ENCODE measurements at places on chromosomes 11 and 22.

DNA sequence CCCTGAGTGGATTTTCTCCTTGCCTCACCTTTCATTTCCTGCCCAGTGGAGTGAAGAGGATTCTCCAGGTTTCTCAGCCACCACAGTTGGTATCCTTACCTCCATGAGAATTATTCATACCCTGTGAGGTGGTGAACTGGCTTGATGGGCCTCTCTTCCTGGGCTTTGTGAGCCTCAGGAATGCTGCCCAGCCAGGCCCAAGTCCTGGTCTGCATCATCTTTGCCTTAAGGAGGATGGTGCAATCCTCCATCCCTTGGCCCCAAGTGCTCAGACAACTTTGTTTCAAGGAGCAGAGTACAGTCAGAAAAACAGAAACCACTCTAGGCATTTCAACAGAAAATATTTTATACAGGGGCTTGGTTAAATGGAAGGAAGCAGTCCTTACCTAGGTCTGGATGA lies 114.2 kb upstream of the CADM1 start:
- no peak for DNase-seq

GRCh38 chr11:69301455-69302401 lies 7.8 kb downstream of the MYEOV start:
- DNase-seq: no peak

- no peak for DNase-seq
Observed at GRCh38 chr11:125807909-125808308, 20.0 kb downstream of the PATE3 start.

- no peak for DNase-seq
Observed at GRCh38 chr11:57162179-57162898, 19.4 kb upstream of the LRRC55 start.

DNA sequence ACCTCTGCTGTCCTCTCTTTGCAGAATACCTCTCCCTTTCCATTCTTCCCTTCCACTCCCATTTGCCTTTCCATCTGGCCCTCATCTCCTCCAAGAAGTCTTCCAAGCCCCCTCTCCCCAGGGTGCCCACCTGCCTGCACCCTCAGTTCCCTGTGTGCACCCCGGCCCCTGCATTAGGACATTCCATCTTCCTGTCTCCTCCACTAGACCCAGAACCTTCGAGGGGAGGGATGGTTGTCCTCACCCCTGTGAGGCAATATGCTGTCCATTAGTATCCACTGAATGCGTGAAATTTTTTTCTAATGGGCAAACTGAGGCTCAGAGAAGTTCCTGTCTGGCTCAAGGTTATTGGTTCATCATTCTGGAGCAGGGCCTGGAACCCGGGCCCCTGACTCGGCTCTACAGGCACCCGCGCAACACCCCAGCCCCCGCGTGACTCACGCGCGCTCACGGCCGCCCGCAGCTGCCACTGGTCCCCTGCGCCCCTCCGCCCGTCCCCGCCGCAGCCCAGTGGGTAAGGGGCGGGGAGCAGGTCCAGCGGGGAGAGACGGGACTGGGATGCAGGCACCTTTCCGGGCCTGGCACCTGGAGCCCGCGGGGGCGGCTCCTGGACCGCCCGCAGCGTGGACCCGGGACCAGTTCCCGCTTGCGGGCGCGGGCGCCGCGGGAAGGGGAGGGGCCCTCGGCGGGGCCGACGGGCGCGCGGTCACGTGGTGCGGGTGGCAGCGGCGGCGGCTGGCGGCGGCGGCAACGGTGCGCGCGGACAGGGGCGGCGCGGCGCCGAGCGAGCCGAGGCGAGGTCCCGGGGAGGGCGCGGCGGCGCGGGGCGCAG lies 7.0 kb downstream of the SEPTIN3 start:
- peak; percentile 17 for DNase-seq

GRCh38 chr11:335779-336658 lies 15.4 kb upstream of the IFITM3 start:
- no peak for DNase-seq

GRCh38 chr22:42022162-42022847 lies 23.7 kb downstream of the WBP2NL start:
- peak; percentile 28 for DNase-seq

GRCh38 chr11:12306830-12307229 lies 70.5 kb upstream of the PARVA start:
- no peak for DNase-seq

DNA sequence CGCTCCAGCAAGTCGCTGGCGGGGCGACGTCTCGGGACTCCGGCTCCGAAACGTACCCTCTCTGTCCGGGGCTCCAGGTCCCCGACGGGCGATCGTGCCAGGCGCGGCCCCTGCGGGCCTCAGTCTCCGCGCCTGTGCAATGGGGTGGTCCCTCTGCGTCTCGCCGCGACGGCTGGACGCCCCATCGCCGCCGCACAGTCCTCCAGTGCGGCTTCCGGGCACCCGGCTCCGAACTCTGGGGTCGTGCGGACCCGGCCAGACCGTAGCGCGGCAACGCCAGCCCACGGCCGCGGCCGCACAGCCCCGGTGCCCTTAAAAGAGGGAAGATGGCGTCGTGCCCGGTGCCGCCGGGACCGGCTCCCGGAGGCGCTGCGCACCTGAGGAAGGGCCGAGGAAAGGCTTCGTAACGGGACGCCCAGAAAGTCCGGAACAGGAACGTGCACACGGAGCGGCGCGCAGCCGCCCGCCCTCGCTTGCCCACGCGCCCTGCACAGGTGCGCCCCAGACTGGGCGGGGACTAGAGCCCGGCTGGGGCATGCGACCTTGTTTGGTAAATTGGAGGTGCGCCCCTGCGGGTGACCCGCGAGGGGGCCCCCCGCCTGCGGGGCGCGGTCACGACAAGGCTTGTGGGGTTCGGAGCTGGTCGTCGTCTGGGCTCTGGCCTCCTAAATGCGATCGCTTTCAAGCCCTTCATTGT lies 525 bp downstream of the BIK start:
- DNase-seq: peak; percentile 80

DNA sequence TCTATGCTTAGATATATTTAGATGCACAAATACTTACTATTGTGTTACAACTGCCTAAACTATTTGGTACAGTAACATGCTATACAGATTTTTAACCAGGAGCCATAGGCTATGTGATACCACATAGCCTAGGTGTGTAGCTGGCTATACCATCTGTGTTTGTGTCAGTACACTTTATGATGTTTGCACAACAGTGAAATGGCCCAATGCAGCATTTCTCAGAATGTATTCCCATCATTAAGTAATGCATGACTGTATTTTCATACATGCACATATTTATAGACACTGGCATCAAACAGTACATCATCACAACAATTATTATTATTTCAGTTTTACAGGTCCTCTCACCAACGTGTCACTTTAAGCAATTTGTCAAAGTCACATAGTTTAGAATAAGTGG lies 979.5 kb upstream of the TENM4 start:
- no peak for DNase-seq

DNA sequence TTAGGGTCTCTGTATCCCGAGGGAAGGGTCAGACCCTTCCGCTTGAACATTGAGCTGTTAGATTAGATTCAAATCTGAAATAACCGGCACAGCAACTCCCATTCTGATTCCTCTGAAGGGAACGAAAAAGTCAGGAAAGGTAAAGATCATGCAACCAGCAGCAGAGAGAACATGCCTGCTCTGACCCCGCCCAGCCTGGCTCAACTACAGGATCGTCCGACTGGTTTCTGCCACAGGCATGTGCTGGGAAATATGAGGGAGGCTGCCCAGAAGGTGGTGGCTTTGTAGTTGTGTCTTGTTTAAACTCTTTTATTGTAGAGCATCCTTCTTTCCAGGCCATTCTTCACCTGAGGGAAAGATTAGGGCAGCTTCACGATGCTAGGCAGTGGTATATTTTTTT lies 5.0 kb upstream of the MTNR1B start:
- DNase-seq: no peak

DNA sequence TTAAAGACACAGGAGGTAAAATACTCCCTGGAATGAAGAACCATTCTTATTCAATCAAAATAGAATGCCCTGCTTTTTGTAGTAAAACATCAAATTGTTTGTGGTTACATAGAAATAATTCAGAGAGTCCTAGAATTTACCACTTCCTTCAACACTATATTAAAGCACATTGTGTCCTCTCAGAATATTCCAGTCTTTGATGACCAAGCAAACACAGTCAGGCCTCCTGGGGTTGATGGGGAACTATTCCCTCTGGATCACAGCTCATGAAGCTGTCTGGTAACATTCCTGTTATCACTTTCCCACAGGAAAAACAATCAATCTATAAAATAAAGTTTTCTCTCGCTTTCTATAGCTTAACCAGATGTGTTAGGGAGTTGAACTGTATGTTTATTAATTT lies 389.3 kb downstream of the KCNA4 start:
- DNase-seq: no peak

DNA sequence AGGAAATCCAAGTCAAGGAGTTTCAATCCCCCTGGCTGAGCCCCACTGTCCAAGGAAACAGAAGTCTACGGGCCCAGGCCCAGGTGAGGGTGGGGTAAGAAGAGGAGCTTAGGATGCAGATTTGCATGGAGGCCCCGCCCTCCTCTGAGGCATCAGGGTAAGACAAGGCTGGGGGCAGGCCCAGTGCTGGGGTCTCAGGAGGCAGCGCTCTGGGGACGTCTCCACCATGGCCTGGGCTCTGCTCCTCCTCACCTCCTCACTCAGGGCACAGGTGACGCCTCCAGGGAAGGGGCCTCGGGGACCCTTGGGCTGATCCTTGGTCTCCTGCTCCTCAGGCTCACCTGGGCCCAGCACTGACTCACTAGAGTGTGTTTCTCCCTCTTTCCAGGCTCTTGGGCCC lies 31.3 kb upstream of the IGLL5 start:
- no peak for DNase-seq

DNA sequence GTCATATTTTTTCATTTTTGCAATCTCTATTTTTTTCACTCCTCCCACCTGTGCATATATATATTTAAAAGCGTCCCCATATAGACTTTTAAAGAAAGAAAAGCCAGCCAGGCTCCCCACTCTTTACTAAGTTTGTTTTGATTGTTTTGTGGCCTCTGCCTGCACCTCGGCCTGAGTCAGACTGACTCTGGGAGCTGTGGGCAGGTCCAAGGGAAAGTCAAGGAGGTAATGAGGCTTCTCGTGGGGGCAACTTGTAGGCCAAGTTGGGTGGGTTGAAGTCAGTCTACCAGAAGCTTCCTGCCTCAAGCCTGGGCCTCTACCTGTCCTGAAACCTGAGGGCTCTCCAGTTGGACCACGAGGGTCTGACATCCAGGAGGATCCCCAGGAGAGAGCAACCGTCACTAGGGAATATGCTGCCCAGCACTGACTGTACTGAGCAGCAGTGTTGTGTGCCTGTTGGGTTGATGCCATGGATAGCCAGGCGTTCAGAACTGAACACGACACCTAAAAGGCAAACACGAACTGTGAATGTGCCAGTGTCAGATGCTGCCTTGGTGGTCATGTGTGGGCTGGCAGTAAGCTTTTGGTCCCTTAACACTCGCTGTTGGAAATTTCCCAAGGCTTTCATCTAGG lies 58.8 kb downstream of the BMAL1 start:
- DNase-seq: no peak

DNA sequence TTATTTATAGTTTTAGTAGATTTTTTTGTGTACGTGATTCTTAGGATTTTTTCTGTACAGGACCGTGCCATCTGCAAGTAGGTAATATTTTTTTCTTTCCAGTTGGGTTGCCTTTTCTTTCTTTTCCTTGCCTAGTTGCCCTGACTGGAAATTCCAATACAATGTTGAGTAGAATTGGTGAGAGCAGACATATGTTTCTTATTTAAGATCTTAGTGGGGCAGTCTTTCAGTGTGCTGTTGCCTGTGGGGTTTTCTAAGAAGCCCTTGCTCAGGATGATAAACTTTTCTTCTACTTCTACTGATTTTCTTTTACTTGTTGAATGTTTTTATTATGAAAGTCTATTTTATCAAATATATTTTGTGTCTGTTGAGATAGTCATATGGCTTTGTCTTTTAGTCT lies 33.0 kb downstream of the ATXN10 start:
- no peak for DNase-seq

DNA sequence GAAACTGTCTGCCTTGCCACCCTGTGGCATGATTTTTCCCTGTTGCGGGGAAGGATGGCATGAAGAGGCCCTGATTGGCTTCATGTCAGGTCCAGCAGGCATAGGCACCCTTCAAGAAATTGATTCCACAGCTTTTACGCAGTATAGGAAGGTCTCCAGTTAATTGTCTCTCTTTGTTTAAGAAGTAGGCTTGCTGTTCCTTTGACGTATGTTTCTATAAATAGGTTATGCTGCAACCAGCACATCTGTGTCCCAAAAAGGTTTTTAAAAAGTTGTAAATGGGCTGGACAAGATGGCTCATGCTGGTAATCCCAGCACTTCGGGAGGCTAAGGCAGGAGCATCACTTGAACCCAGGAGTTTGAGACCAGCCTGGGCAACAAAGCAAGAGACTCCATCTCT lies 62.6 kb downstream of the CD6 start:
- DNase-seq: no peak

GRCh38 chr22:27004434-27004833 lies 347.0 kb downstream of the MIAT start:
- peak; percentile 30 for DNase-seq

DNA sequence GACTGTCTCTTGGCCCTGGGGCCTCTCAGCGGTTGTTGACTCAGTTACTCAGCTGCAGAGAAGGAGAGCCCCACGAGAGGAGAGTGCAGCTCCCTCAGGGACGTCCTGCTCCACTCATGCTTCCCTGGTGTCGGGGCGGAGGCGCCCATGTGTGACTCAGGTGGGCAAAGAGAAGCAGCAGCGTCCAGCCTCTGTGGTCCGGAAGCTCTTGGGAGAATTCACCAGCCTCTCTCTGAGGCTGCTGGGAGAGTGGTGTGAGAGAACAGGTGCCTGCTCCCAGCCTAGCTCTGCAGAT lies 25.7 kb downstream of the GLB1L2 start:
- DNase-seq: no peak

- no peak for DNase-seq
Observed at GRCh38 chr11:1292018-1292643, 17.3 kb downstream of the TOLLIP start.

GRCh38 chr11:89452780-89453179 lies 38.4 kb downstream of the NOX4 start:
- no peak for DNase-seq

DNA sequence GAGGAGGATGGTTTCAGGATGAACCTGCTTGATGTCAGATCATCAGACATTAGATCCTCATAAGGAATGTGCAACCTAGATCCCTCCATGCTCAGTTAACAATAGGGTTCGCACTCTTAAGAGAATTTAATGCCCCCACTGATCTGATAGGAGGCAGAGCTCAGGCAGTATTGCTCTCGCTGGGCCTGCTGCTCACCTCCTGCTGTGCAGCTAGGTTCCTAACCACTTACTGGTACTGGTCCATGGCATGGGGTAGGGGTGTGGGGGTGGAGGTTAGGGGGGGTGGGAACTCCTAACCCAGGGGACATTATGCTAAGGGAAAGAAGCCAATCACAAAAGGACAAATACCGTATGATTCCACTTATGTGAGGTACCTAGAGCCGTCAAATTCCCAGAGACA lies 256.5 kb downstream of the TENM4 start:
- no peak for DNase-seq

- no peak for DNase-seq
Observed at GRCh38 chr11:93444617-93445073, 98.5 kb downstream of the SMCO4 start.

- DNase-seq: no peak
Observed at GRCh38 chr11:125939081-125939521, 6.7 kb upstream of the VSIG10L2 start.

- peak; percentile 69 for DNase-seq
Observed at GRCh38 chr22:20219667-20220628, 48.2 kb downstream of the RTN4R start.

- DNase-seq: no peak
Observed at GRCh38 chr11:132257871-132258270, 887.5 kb downstream of the NTM start.

- DNase-seq: no peak
Observed at GRCh38 chr11:20274031-20274430, 89.5 kb upstream of the HTATIP2 start.

GRCh38 chr11:124839128-124839971 lies 25.9 kb upstream of the ROBO3 start:
- no peak for DNase-seq

All from NAMALWA (cell line).